Gastroesophageal sphincter (tissue), 4 donors: ENCODE measurements at places on chromosomes 4 and X. TPM values are rescaled to one million over a fixed set of nuclear protein-coding genes. Genes with fewer than 3 reads are reported as not detected.

GRCh38 chr4:19324184-19324583, 927.5 kb upstream of the SLIT2 start:
- no peak overlapping the region for H3K4me3 ChIP-seq
- H3K4me1 ChIP-seq: no peaks in the 10 kb centered on the region
- no peaks in the 10 kb centered on the region for H3K36me3 ChIP-seq
- H3K27me3 ChIP-seq: no peaks in the 10 kb centered on the region
- H3K27ac ChIP-seq: no peak overlapping the region

Gene ENPEP
- 7.0 TPM for total RNA-seq

- H3K27me3 ChIP-seq: no peaks in the 10 kb centered on the region
- no peaks in the 10 kb centered on the region for H3K4me1 ChIP-seq
- no peak overlapping the region for H3K27ac ChIP-seq
Measured at GRCh38 chrX:19629541-19629940, 114.2 kb upstream of the MAP3K15 start.

Gene CYBB
- 33.1 TPM for total RNA-seq

DNA sequence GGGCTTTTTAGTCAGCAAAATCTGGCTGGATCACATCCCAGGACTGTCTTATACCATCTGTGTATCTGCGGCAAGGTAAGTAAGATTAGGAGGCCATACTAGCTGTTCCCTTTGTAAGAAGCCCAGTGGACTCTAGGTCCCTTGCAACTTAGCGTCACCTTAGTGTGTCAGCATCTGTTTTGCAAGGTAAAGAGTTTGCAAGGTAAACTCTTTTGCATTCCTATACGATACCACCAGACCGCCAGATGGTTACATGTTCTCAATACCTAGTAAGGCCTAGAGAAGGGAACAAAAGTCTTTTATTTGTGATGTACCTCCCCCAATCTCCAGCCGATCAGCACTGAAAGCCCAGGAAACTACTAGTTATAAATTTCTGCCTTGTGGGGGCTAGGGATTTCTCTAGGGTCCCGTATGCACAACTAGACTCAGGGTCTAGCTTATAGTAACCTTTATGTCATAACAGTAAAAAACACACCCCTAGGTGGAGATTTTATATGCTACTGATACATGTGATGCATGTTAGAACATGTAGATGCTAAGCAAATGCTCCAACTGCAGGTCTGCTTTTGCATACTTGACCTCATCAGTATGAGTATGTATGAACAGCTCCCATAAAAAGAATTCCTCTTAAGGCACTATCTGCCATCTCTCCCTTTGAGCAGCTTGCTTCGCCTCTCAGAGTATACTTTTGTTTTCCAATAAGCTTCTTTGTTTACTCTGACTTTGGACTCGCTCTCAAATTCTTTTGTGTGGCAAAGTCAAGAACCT, 78.4 kb downstream of the KCNIP4 start:
- H3K27ac ChIP-seq: no peak overlapping the region
- no peak for ATAC-seq
- no peaks in the 10 kb centered on the region for H3K4me1 ChIP-seq
- H3K36me3 ChIP-seq: no peaks in the 10 kb centered on the region
- H3K27me3 ChIP-seq: no peaks in the 10 kb centered on the region

Gene RGN
- total RNA-seq: 2.6 TPM

- no peaks in the 10 kb centered on the region for H3K27me3 ChIP-seq
- no peak overlapping the region for H3K27ac ChIP-seq
- no peaks in the 10 kb centered on the region for H3K4me1 ChIP-seq
- no peak for ATAC-seq
- no peaks in the 10 kb centered on the region for H3K36me3 ChIP-seq
Measured at GRCh38 chr4:177796841-177797240, 354.6 kb upstream of the AGA start.

- H3K27me3 ChIP-seq: no peaks in the 10 kb centered on the region
- H3K36me3 ChIP-seq: no peaks in the 10 kb centered on the region
- peaks cover 65% of the 10 kb centered on the region for H3K4me1 ChIP-seq
- H3K27ac ChIP-seq: peak overlapping the region; percentile 8
- no peak for ATAC-seq
Measured at GRCh38 chr4:41361794-41362526, 105.2 kb downstream of the UCHL1 start.

Gene ZNF674
- total RNA-seq: 5.4 TPM

DNA sequence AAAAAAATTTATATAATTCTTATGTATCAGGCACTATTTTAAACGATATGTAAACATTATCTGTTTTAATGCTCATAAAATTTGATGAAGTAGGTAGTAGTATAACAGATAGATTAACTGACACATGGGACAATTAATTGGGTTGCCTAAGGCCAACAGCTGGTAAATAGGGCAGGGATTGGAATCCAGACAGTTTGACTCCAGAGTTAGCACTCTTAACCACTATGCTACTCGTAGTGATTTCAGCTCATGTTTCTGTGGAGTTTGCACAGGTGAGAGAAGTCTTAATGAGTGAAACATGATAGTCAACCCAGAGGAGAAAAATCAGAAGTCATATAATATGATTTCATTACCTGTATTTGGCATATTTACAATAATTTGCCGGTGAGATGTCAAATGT, 126.0 kb upstream of the WDFY3 start:
- no peak for ATAC-seq
- H3K27me3 ChIP-seq: no peaks in the 10 kb centered on the region
- H3K27ac ChIP-seq: no peak overlapping the region
- no peaks in the 10 kb centered on the region for H3K4me1 ChIP-seq

- ATAC-seq: no peak
- no peaks in the 10 kb centered on the region for H3K36me3 ChIP-seq
- H3K4me3 ChIP-seq: no peak overlapping the region
- H3K27ac ChIP-seq: no peak overlapping the region
- H3K27me3 ChIP-seq: no peaks in the 10 kb centered on the region
Measured at GRCh38 chr4:42965326-42965725, 72.8 kb downstream of the GRXCR1 start.

Gene CT83
- not detected for total RNA-seq

DNA sequence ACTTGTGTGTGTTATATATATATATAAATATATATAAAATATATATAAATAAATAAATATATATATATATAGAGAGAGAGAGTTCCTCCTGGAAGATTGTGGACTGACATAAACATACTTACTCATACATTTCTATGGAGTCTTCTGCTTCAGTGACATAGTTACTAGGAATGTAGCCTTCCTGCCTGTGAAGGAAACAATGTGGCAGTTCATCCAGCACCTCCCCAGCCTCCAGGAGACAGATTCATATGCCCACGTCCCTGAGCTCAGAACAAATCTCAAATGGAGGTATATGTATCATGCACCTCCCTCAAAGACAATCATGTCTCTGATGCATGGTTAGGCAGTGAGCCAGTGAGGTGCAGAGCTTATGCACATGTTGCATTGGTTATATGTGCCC, 11.4 kb upstream of the TIMM8A start:
- H3K36me3 ChIP-seq: no peaks in the 10 kb centered on the region
- H3K27me3 ChIP-seq: no peaks in the 10 kb centered on the region
- H3K27ac ChIP-seq: no peak overlapping the region
- H3K4me3 ChIP-seq: no peak overlapping the region
- no peak for ATAC-seq

Gene ABLIM2
- 13.5 TPM for total RNA-seq

DNA sequence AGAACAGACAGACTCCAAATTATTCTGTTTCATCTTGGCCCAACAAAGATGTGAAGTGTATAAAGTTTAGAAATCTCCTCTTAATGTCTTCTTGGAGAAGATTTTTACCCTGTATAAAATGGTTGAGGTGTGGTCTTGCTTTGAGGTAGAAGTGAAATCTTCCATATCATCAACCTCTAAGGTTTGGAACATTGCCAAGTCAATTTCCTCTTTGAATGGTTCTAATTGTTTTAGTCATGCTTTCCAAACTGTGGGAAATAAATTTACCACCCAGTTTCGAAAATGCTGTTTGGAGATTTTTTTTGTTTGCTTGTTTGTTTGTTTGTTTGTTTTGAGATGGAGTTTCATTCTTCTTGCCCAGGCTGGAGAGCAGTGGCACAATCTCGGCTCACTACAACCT, 174.1 kb upstream of the ADAMTS3 start:
- no peaks in the 10 kb centered on the region for H3K36me3 ChIP-seq
- no peak overlapping the region for H3K27ac ChIP-seq
- H3K27me3 ChIP-seq: no peaks in the 10 kb centered on the region
- no peak overlapping the region for H3K4me3 ChIP-seq
- no peak for ATAC-seq
